Transverse colon (tissue), 4 donors: ENCODE measurements at places on chromosomes 7 and 10. TPM values are rescaled to one million over a fixed set of nuclear protein-coding genes. Genes with fewer than 3 reads are reported as not detected.

DNA sequence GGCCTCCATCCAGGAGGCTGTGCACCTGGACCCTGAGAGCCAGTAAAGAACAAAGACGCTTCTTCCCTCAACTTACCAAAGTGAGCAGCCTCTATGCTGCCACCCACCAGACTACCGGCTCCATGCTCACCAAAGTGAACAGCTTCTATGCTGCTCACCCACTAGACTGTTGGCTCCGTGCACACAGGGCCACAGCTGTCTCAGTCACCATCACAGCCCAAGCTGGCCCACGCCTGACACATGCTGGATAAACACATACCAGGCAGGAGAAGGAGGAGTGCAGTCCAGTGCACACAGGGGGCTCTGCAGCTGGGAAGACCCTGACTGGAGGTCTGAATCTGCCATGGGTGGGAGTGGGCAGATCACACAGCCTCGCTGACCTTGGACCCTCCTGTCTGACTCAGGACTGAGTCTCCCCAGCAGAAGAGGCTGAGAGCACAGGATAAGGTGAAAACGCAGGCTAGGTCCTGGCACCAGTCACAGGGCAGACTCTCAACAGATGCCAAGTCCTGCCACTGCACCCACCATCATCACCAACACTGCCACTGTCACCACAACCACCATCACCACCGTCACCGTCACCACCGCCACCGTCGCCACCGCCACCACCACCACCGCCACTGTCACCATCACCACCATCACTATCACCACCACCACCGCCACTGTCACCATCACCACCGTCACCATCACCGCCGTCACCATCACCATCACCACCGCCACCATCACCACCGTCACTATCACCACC is 130.9 kb downstream of the MAD1L1 start:
- H3K36me3 ChIP-seq = no peaks in the 10 kb centered on the region
- no peak overlapping the region for H3K27ac ChIP-seq
- H3K4me1 ChIP-seq = peaks cover 7% of the 10 kb centered on the region
- H3K27me3 ChIP-seq = no peaks in the 10 kb centered on the region
- no peak overlapping the region for H3K4me3 ChIP-seq
- DNase-seq = no peak

DNA sequence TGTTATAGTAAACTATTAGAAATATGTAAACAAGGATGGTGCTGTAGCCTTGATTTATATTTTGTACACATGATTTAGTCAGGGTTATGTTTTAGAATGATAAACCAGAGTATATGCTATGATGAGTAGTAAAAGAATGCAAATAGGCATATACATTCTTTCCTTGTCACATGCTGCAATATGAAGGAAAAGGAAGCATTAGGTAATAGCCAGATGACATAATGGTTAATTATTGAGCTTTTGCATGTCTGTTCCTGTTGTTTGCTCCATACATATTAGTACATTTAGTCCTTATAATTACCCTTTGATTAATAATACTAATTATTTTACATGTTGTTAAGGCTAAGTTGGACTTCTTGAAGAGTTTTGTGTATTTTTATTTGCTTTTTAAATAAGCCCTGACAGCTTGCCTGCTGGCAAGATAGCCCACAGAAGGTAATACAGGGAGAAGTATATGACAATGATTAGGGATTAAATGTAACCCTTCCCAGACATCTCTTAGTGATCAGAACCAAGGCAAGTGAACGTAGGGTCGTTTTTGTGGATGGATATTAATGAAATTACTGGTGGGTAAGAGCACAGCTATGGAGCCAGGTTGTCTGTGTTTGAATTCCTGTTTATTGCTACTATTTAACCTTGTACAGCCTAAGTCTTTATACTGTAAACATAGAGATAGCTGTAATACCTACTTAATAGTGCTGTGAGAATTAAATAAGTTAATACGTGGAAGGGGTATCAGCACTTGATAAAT is 68.4 kb downstream of the PHTF2 start:
- H3K27me3 ChIP-seq = no peaks in the 10 kb centered on the region
- H3K36me3 ChIP-seq = no peaks in the 10 kb centered on the region
- no peak overlapping the region for H3K27ac ChIP-seq

DNA sequence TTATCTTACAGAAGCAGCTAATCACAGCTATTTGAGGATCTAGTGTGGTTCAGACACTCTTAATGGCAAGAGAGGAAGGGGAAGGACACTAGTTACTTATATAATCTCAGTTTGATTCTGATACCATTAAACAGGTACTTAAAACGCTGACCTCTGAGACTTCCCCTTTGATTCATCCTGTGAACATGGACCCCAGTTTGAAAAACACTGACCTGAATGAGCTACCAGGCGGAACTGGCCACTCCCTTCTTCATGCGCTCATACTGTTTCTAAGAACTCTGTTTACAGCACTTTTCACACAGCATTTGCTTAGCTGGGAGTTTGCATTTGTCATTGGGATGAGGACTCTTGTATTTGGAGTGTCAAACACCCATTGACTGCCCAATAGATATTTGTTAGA is 45.7 kb downstream of the BEND7 start:
- H3K27ac ChIP-seq = no peak overlapping the region
- no peak for DNase-seq
- peaks cover 2% of the 10 kb centered on the region for H3K36me3 ChIP-seq

- no peak overlapping the region for H3K4me3 ChIP-seq
- no peaks in the 10 kb centered on the region for H3K36me3 ChIP-seq
- H3K27ac ChIP-seq = no peak overlapping the region
- DNase-seq = no peak
- peaks cover 6% of the 10 kb centered on the region for H3K27me3 ChIP-seq
- H3K4me1 ChIP-seq = no peaks in the 10 kb centered on the region
Measured at GRCh38 chr10:123945325-123945920, 53.8 kb upstream of the CPXM2 start.

TAC1 gene
- 4.0 TPM for total RNA-seq

PAPSS2 gene
- total RNA-seq = 17.3 TPM

HTR5A gene
- not detected for total RNA-seq

VWC2 gene
- not detected for total RNA-seq

GPC2 gene
- 17.2 TPM for total RNA-seq
